ENCODE measurements at places on chromosomes 12 and 14. TPM values are rescaled to one million over a fixed set of nuclear protein-coding genes. Genes with fewer than 3 reads are reported as not detected.

The APOLD1 gene
- 26.1 TPM for total RNA-seq

The MFAP5 gene
- total RNA-seq, result not detected

The BCL11B gene
- total RNA-seq, result 81.0 TPM

The SVOP gene
- 41.1 TPM for total RNA-seq

The PRKD1 gene
- total RNA-seq, result 16.4 TPM

The GPN3 gene
- total RNA-seq, result 16.6 TPM

The CLEC2A gene
- not detected for total RNA-seq

The TRPV4 gene
- 0.92 TPM for total RNA-seq

The BICDL1 gene
- 41.1 TPM for total RNA-seq

The BDKRB1 gene
- total RNA-seq, result not detected

The BRAP gene
- 23.3 TPM for total RNA-seq

The PPP1R3E gene
- 10.4 TPM for total RNA-seq

The P2RX7 gene
- total RNA-seq, result 5.1 TPM

The MANSC1 gene
- 3.7 TPM for total RNA-seq

The LBHD2 gene
- total RNA-seq, result 1.2 TPM

The EML5 gene
- 45.4 TPM for total RNA-seq

The CLEC4A gene
- 1.4 TPM for total RNA-seq

The PLEKHG7 gene
- not detected for total RNA-seq

The SMIM41 gene
- total RNA-seq, result not detected

Data from diencephalon (tissue), 1 donor.